ENCODE measurements at places on chromosomes 1 and 21.
A peak's percentile ranks its signal among the peaks of the same experiment; 100 is the strongest.

DNA sequence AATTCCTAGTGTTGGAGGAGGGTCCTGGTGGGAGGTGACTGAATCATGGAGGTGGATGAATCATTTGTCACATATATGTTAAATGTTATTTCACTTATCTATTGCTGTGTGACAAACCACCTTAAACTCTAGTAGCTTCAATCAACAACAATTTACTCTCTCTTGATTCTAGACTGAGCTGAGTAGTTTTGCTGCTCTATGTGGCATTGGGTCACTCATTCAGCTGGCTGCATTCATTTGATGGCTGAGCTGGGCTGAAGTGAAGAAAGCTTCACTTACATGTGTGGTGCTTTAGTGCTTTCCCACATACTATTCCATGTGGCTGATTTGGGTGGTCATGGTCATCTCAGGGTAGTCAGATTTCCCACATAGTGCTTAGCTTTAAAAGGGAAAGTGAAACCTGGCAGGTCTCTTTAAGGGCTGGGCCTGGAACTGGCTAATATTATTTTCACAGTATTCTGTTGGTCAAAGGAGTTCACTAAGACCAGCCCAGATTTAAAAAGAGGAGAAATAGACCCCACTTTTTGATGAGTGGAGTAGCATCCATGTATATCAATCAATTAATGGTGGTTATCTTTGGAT is 10.5 kb downstream of the DNAH14 start:
- DNase-seq, result no peak

DNA sequence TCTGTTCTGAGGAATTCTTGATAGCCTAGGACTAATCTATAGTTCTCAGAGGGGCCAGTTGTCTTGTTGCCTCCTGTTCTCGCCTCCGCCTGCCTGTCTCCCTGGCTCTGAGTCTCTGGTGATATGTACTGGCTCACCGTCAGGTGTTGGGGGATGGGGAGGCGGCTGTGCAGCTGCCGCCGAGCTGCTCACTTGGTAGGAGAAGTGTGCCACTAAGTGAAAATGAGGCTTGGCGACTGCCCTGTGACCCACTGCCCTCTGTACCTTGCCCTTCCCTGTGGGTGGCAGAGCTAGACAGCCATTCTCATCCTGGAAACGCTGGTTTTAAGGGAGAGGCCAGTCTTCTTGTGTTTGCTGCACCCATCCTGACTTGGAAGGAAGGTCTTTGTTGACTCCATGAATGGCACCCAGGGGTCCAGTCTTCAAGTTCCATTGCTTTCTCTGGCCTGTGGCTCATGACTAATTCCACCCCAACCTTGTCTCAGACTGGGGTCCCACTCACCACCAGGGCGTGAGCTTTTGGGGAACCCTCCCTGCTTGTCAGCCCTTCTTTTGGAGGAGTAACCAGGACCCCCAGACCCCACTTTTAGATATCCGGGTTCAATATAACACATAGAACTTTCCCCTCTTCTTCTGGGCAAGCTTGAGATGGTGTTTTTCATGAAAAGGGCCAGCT is 120.6 kb downstream of the CACNA1E start:
- DNase-seq, result no peak

GRCh38 chr1:91120421-91120820 is 98.6 kb upstream of the ZNF644 start:
- DNase-seq, result no peak

- no peak for DNase-seq
Measured at GRCh38 chr1:11520531-11521233, 41.7 kb downstream of the DISP3 start.

GRCh38 chr1:87642581-87643221 is 314.0 kb downstream of the LMO4 start:
- peak; percentile 42 for DNase-seq

DNA sequence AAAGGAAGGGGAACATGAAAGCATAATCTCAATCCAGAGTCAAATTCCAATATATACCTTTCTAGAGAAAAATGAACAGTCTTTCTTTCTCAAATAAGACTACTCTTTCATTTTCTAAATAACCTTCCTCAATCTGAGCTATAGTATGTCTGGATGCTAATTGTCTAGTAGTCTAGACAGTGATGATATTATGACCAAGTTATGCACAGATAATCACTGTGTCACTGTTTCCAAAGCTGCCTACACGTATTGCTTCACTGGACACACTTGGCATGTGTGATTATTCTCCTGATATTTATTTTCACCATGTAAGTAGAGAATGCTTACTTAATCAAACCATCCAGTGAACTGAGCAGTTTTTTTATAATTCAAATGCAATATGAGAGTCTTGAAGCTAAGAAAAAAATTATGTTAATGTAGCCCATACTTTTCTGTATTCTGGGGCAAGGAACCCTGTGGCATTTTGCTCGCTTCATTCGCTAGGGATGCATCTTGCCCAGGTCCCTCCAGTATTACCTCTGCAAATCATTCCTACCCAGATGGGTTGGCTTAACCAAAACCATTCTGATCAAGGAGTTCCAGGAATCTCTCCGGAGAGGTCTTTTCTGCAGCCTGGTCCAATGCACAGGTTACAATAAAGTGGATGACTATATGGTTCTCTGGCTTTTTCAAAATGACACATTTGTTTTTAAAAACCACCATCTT is 303.1 kb upstream of the RUNX1 start:
- DNase-seq, result no peak

DNA sequence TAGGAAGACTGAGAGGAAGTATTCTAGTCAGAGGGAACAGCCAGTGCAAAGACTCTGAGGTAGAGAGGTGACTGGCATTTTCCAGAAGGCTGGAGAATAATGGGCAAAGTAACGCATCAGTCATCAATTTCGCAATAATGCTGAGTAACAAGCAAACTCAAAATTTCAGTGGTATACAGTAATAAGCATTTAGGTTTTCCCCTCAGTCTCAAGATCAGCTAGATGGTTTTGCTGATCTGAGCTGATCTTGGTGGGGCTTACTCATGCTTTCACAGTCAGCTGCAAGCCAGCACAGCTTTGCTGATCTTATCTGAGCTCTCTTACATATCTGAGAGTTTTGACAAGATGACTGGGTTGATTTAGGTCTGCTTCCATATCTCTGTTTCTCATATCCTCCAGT is 108.7 kb downstream of the TSEN15 start:
- no peak for DNase-seq

GRCh38 chr21:42237161-42237560 is 18.2 kb downstream of the ABCG1 start:
- no peak for DNase-seq

DNA sequence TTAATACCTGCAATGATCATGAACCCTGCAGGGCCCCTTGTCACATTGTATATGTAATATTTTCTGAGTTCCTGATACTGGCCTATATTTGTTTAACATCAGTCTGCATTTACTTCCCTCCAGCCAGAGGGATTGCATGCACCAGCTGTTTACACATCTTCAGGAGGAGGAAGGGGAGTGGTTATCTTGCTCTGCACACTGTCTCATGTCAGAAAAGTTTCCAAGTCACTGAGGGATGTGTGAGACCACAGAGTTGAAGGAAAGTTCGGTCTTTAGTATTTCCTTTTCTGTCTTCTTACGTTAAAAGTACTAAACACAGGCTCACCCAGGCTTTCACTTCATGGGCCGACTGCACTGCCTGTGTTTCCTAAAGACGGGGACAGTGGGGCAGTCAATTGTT is 574.1 kb downstream of the LMO4 start:
- peak; percentile 9 for DNase-seq

DNA sequence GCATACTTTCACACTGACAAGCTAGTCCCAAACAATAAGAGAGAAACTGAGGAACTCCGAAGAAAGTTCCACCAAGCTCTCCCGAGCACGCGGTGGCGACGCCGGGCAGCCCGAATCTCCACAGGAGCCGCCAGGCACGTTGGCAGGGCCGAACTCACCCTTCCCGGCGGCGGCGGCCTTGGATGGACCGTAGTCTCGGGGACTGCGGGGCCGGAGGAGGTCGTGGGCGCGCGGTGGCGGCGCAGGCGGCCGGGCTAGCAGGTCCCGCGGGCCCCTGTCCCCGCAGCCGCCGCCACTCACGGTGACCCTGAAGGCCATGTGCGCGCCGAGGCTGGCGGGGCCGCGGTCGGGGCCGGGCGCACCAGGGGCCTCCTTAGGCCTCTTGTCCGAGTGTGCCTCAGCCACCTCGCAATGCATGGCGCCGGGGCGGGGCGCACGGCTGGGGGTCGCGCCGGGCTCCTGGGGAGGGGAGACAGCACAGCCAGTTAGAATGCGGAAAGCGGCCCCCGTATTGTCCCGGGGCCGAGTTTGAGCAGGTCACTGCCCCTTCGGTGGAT is 1.2 kb downstream of the GLIS1 start:
- no peak for DNase-seq

DNA sequence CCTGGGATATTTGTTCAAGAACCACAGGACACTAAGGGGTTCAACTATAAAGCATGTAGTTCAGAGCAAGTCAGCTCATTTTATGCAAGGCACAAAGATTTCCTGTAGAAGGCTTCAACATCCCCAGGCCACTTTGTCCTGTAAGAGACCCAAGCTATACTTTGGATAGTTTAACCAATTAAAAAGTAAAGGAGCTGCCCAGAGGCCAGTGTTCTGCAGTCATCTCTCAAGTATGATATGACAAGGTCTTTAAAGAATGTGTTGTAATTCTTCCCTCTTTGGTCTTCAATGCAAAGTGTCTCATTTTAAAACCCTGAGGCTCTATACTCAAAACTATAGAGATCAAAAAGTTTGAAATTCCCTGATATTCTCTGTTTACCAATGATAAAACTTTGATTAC is 34.1 kb downstream of the KRTAP20-3 start:
- no peak for DNase-seq

DNA sequence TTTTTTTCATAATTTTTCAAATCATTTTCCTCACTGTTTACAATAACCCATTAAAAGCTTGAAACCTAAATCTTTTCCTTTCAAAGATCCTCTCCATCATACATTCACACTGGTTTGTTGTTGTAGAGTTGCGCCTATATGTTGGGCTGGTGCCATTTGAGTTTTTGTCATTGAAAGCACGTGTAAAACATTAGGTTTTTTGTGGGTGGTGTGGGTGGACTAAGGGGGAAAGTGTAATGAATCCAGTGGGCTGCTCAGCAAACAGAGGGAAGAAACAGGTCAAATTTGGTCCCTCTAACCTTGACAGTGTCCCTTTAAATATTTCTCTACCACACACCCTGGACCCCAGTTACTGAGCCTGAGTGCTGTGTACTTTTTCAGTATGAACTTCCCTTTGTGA is 46.8 kb downstream of the KDM1A start:
- DNase-seq, result no peak

Data from SJCRH30 (cell line).